ENCODE measurements at places on chromosomes 4 and X.

GRCh38 chr4:118845552-118846050, 9.7 kb upstream of the SEC24D start:
- no peak for DNase-seq

DNA sequence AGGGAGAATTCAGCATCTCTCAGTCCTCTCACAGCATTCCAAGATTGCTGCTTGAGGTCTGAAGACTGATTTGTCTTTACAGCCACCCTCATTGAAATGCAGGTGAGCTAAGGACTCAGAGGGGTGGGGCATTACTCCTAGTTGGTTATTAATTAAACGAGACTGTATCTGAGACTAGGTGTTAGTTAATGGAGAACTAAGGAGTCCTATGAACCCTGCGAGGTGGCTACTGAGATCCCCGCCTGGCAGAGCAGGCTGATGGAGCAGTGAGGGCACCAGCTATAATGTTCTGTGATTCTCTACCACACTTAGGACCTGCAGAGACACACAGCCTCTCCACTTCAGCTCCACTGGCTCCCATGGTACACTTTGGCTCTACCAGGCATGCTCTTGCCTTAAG, 215.3 kb downstream of the MID1IP1 start:
- DNase-seq: no peak

DNA sequence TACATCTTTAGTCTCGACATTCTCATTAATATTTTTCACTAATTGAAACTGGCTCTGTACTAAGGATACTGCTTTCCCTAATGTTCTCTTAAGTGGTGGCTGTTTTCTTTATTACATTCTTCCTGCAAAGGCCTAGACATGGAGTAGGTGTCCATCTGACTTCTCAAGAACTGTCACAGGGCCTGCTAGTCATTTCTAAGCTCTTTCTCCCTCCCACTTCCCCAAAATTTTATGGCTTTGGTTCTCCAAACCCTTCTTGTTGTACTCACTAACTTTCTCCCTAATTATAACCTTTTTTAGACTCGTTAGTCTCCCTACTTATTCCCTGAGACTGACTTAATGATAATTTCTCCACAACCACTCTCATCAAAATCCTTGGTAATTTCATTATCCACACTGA, 133.3 kb downstream of the SPOCK3 start:
- no peak for DNase-seq

GRCh38 chrX:115679460-115679859, 118.5 kb downstream of the PLS3 start:
- DNase-seq: no peak

GRCh38 chr4:86974551-86974994, 39.8 kb downstream of the AFF1 start:
- DNase-seq: no peak

DNA sequence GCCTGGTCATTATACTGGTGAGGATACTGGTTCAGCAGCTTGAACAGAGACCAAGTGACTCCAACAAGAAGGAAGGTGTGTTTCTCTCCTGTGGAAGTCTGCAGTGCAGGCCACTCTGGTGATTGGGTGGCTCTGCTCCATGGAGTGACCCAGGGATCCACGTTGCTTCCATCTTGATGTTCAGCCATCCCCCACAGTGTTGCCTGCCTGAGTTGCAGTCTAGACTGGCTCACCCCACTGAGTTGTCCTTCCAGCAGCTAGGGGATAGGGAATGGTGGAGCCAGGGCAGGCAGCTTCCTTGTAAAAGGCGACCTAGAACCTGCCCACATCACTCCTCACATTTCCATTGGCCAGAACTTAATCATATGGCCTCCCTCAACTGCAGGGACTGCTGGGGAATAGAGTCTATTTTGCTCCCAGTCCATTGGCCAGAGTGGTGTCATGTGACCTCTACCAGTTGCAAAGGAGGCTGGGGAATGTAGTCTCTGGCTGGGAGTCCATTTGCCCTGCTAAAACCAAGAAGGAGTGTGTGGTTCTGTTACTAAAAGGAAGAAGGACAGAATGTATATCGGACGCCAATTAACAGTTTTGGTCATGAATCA, 8.0 kb downstream of the MAN2B2 start:
- DNase-seq: no peak

GRCh38 chr4:41799126-41799525, 50.6 kb upstream of the PHOX2B start:
- DNase-seq: no peak
